ENCODE measurements at places on chromosomes 12 and 14. TPM values are rescaled to one million over a fixed set of nuclear protein-coding genes. Genes with fewer than 3 reads are reported as not detected.

SCNN1A gene
- 7.8 TPM for total RNA-seq

KRT3 gene
- not detected for total RNA-seq

CCNT1 gene
- total RNA-seq: 23.1 TPM

GARIN6 gene
- not detected for total RNA-seq

PRH2 gene
- total RNA-seq: not detected

GSC gene
- 0.44 TPM for total RNA-seq

TAS2R42 gene
- total RNA-seq: not detected

WNT5B gene
- 13.4 TPM for total RNA-seq

VRTN gene
- not detected for total RNA-seq

CCDC60 gene
- total RNA-seq: not detected

KCTD10 gene
- total RNA-seq: 48.2 TPM

RABGGTA gene
- 17.5 TPM for total RNA-seq

CCDC196 gene
- total RNA-seq: not detected

IRF2BPL gene
- 23.7 TPM for total RNA-seq

ZC2HC1C gene
- not detected for total RNA-seq

LRCOL1 gene
- not detected for total RNA-seq

GLT8D2 gene
- 79.5 TPM for total RNA-seq

APOLD1 gene
- 1.5 TPM for total RNA-seq

ACOT4 gene
- 0.69 TPM for total RNA-seq

TMCC3 gene
- 0.73 TPM for total RNA-seq

B3GNT4 gene
- total RNA-seq: not detected

NEUROD4 gene
- not detected for total RNA-seq

MAP3K9 gene
- not detected for total RNA-seq

ART4 gene
- total RNA-seq: 15.6 TPM

CBLN3 gene
- total RNA-seq: 15.3 TPM

KLRG1 gene
- total RNA-seq: 0.69 TPM

SFSWAP gene
- 17.1 TPM for total RNA-seq

IL22 gene
- total RNA-seq: not detected

CCDC38 gene
- not detected for total RNA-seq

CATSPERB gene
- total RNA-seq: not detected

HRK gene
- not detected for total RNA-seq

Measured in cardiac ventricle fibroblast (primary cell).